ENCODE measurements at places on chromosomes 6 and 20.

DNA sequence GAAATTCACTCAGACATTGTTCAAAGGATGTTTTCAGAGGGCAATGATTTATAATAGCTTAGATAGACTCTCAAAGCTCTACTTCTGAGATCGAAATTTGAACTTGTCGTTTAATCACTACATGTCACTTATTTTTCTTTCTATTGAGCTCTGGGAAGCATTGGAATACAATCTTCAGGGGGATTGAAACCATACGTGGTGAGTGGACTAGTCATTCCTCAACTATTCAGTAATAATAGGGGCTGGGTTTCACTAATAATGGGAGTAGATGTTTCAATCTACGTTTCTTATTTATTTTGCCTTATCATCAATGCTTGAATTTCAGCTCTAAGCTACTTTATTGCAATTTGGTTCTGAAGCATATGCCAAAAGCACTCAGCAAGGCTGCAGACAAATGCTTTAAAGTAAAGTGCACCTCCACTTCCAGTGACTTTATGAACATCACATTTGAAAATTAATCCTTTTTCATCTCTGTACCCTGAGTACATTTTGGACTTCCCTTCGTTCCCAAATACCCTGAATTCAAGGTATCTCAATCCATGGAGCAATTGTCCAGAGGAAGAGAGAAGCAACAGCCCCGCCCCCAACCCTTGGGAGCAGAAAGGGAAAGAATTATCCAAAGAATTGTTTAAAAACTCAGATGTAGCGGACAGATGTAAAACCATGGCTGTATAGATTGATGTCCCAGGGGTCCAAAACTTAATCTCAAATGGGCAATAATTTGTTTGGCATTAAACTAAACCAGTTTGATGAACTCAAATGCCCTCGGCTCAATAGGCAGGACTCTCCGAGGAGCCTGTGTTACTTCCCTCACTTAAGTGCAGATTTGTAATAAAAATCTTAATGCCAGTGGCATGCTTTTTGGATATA is 68.1 kb downstream of the HFE start:
- DNase-seq, result no peak

GRCh38 chr20:46209930-46210671 is 92.0 kb downstream of the CD40 start:
- no peak for DNase-seq

GRCh38 chr20:47133809-47134456 is 222.6 kb downstream of the ZMYND8 start:
- DNase-seq, result no peak

DNA sequence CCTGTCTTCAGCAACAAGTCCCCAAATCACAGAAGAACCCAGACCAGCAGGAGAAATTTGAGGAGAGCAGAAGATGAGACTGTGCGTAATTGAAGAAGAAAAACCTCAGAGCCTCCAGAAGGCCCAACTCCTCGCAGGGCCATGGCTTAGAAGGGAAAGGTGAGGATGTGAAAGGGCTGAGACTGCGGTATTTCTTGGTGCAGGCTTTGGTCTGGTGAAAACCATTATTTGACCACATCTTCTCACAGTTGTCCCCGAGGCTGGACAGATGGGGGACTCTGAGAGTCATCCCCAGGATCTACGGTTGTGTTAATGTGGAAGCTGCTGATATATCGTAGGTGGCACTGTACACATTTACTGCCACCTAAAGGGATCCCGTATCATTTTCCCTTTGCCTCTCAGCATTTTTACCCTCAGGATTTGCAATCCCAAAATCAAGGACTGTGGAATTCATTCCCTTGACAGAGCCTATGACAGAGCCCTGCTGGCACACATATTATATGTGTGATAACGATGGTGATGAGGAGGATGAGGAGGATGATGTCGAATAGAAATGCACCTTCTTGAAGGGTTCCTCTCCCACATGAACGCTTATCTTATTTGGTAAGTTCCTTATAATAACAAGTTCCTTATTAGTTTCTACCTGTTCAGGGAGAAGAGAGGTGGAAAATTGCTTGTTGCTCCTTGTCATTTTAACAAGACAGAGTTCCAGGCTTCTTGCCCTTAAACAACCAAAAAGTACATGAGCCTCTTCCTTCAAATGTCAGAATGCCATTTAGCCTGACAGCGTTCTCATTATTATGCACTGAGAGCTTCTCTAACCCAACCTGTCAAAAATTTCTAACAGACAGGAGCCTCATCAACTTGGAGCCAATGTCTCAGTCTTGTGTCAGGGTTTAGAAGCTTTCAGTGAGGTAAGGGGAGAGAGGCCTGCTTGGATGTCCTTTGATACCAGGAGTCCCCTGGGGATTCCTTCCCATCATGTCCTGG is 135.8 kb downstream of the PXDC1 start:
- no peak for DNase-seq

DNA sequence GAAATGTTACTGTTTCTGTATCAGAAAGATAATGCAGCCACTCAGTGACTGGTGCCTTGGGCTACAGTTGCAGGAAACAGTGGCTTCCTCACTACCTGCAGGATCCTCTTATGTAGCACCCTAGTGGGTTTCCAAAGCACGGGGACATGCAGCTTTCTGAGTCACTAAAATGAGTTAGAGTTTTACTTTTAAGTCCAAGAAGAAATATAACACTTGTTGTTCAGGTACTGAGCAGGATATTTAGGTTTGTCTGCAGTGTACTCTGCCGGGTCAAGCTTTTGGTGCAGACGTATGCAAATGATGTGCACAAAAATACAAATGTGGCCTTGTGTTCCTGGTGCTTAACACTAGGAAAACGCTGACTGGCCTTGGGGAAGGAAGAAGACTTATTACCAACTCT is 22.0 kb downstream of the ACSS1 start:
- DNase-seq, result no peak

DNA sequence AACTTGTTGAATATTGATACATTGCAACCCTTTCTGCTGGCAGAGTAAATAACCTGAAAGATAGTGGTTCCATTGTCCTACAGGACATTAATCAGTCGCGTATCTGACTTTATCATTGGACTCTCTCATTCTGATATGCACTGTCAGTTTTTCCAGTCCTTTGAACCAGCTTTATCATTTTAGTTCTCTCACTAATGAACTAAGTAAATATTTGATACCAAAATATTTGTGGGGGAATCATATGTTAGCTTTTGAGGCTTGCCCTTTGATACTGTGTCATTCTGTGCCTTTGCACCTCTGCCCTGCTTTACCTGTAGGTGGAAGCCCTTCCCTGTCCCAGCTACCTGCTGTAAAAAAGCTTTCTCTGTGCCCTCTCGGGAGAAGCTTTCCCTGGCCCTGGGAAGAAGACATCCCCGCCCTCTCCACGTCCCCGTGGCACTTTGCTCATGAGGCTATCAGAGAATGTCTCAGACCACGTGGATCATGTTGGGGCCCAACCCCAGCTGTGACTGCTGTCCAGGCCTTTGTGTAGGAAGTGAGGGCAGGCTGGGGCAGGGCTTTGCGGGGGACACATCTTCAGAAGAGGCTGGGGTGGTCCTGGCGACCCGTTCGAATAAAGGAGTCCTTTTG is 117.8 kb upstream of the NXT1 start:
- DNase-seq, result no peak

- DNase-seq, result no peak
Observed at GRCh38 chr20:14148042-14148441, 152.7 kb downstream of the MACROD2 start.

DNA sequence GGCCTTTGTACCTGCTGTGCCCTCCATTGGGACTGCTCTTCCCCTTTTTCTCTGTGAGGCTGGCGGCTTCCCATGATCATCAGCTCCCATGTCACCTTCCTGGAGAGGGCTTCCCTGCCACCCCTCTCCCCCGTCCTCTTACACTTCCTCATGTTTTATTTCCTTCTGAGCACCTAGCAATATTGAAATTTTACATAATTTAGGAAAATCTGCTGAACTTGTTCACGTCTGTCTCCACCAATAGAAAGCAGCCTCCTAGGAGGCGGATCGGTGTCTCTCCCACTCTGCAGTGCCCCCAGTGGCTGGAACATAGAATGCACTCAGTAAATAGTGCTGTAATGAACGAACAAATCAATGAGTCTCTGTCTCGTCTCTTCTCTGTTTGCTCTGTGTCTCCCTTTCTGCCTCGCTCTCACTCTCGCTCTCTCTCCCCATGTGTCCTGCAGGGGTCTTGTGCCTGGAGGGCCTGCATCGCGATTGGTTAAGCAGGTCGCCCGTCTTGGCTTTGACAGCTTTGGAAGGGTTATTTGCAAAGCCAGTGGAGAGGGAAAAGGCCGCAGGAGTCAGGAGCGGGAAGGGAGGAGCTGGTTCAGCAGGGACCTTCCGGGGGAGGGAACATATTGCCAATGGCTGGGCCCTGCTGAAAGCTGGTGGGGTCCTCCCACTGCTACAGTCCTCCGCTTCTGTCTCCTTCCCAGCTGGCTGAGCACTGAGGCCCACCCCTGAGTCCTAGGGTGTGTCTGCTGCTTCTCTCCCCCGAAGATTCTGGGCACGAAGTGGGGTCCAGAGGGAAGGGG is 12.1 kb upstream of the OCSTAMP start:
- peak; percentile 69 for DNase-seq

GRCh38 chr6:169473663-169474062 is 220.0 kb upstream of the THBS2 start:
- peak; percentile 60 for DNase-seq
